Activated naive CD4-positive, alpha-beta T cell treated with anti-CD3 and anti-CD28 coated beads, Interleukin-2, amount 10 ng/mL, durations not matched to agents 5 hours and 36 hours (primary cell): ENCODE measurements at places on chromosomes 5 and 9. TPM values are rescaled to one million over a fixed set of nuclear protein-coding genes. Genes with fewer than 3 reads are reported as not detected.

SLC6A19 gene
- total RNA-seq, result not detected

HAPLN1 gene
- not detected for total RNA-seq

IL4 gene
- total RNA-seq, result 1.2 TPM

IFNA1 gene
- not detected for total RNA-seq

SCAI gene
- total RNA-seq, result 10.9 TPM

GADD45G gene
- 3.0 TPM for total RNA-seq

PDGFRB gene
- total RNA-seq, result 3.2 TPM

ORM1 gene
- not detected for total RNA-seq

ADAMTSL1 gene
- not detected for total RNA-seq

MYOZ3 gene
- not detected for total RNA-seq

KIAA1958 gene
- 7.2 TPM for total RNA-seq

RAB14 gene
- 56.7 TPM for total RNA-seq

LCN9 gene
- total RNA-seq, result not detected

C9orf50 gene
- not detected for total RNA-seq

ADAMTSL2 gene
- total RNA-seq, result not detected

IFNB1 gene
- not detected for total RNA-seq

SLC4A9 gene
- 0.72 TPM for total RNA-seq

GABRB2 gene
- not detected for total RNA-seq

ABO gene
- total RNA-seq, result 0.50 TPM

ENTREP1 gene
- not detected for total RNA-seq

IFNA5 gene
- not detected for total RNA-seq

SLC36A2 gene
- not detected for total RNA-seq

NR6A1 gene
- 0.19 TPM for total RNA-seq

FAM193B gene
- 109 TPM for total RNA-seq

CA9 gene
- total RNA-seq, result 0.24 TPM

FOXD4 gene
- not detected for total RNA-seq

RELL2 gene
- total RNA-seq, result 22.9 TPM

GALNT12 gene
- 6.8 TPM for total RNA-seq

IGIP gene
- total RNA-seq, result 6.0 TPM

SMC2 gene
- total RNA-seq, result 49.8 TPM

ZBTB43 gene
- 21.5 TPM for total RNA-seq

RANBP17 gene
- total RNA-seq, result not detected

DBH gene
- total RNA-seq, result not detected

SPINK6 gene
- total RNA-seq, result not detected

OR1J2 gene
- total RNA-seq, result not detected

SPINK13 gene
- not detected for total RNA-seq

PLAC8L1 gene
- not detected for total RNA-seq

SURF6 gene
- 17.9 TPM for total RNA-seq

OXCT1 gene
- 47.1 TPM for total RNA-seq

FAM221B gene
- not detected for total RNA-seq
